NCI-H526 treated with DMSO at 0.1 percent for 48 hours (cell line): ENCODE measurements at places on chromosomes 1 and 21.

- no peak for DNase-seq
Observed at GRCh38 chr1:218259800-218260199, 25.3 kb upstream of the RRP15 start.

DNA sequence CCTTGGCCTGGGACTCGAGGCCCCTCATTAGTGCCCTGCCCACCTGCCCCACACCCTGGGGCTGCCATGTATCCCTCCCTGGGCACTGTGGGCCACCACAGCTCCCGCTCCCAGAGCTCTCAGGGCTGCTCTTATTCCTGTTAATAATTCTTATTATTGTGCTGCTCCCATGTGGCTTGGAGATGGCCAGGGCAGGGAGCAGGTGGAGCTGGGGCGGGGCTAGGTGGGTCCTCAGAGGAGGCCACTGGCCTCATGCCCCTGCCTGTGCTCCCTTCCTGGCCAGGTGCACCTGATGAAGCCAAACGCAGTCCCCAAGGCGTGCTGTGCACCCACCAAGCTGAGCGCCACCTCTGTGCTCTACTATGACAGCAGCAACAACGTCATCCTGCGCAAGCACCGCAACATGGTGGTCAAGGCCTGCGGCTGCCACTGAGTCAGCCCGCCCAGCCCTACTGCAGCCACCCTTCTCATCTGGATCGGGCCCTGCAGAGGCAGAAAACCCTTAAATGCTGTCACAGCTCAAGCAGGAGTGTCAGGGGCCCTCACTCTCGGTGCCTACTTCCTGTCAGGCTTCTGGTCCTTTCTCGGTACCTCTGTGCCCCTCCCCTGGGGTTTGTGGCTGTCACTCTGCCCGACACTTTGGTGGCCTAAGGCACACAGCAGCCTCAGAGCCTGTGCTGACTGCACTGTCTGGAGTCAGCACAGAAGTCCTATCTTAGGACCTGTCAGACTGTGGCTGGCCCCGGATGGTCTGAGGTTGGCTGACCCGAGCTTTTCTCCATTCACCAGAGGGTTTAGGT, 34.1 kb downstream of the BMP8A start:
- DNase-seq = no peak

DNA sequence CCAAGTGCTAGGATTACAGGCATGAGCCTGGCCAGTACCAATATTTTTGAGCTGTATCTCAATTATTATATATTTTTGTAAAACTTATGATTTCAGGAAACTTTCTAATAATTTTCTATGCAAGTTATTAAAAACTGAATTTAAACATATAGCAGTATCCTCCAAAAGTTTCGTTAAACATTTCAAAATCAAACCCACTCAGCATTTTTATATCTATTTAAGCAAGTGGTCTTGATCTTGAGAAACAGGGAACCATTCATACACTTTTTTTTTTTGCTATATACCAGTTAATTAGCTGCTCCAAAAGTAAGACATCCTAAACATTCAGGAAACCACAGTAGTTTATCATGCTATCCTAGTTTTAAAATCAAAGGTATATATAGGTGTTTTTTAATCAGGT, 22.0 kb downstream of the SHCBP1L start:
- DNase-seq = no peak

GRCh38 chr1:59477286-59477685, 180.4 kb downstream of the FGGY start:
- no peak for DNase-seq

GRCh38 chr1:11061652-11062365, 2.0 kb upstream of the SRM start:
- DNase-seq = no peak

DNA sequence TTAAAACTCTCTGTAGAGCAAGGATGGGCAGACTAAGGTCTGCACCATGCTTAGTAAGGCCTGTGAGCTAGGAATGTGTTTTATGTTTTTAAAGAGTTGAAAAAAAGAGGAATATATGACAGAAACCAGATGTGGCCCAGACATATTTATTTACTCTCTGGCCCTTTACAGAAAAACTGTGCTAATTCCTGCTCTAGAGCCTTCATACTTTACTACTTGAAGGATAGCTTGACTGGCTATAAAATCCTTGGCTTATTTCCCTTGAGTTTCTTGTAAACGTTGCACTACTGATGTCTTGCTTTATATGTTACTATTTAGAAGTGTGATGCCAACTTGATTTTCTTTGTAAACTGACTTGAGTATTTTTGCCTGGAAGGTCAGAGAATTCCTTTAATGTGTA, 33.5 kb downstream of the CTBS start:
- DNase-seq = no peak

- DNase-seq = no peak
Observed at GRCh38 chr1:17251701-17252376, 2.9 kb downstream of the PADI3 start.

- no peak for DNase-seq
Observed at GRCh38 chr1:175755516-175756070, 12.2 kb upstream of the TNR start.
